ENCODE measurements at places on chromosomes 2 and 18.

DNA sequence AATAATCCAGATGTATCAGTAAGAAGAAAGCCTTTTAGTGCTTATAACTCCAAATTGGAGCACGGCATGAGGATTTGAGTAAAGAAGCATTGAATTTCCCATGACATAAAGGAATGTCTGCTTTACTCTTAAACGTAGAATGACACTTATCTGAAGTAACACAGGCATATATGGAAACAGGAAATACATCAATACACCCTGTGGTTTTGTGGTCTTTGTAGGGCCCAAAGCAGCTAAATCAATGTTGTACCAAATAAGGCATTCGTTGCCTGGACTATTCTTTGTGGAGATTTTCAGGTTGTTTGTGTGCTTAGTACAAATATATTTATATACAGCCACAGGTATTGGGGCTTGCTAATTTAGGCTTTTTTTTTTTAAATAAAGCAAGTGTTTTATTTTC, 660.5 kb downstream of the LRRTM4 start:
- DNase-seq: no peak

GRCh38 chr2:58503918-58504317, 262.8 kb upstream of the FANCL start:
- DNase-seq: no peak

DNA sequence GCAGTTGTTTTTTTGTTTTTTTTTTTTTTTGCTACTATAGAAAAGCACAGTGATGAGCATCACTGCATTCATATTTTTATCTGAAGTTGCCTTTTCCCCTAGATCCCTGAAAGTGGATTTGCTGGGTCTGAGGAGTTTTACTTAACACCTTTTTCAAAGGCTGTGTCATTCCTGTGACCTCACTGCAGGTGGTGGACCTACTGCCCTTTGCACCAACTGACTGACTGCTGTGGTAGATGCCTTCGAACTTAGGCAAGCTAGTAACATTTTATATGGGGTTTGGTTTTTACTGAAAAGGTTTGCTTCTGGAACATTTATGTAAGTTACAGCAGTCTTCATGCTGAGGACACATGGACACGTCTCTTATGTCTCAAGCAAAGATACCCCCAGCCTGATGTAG, 36.2 kb downstream of the SPTBN1 start:
- DNase-seq: no peak

DNA sequence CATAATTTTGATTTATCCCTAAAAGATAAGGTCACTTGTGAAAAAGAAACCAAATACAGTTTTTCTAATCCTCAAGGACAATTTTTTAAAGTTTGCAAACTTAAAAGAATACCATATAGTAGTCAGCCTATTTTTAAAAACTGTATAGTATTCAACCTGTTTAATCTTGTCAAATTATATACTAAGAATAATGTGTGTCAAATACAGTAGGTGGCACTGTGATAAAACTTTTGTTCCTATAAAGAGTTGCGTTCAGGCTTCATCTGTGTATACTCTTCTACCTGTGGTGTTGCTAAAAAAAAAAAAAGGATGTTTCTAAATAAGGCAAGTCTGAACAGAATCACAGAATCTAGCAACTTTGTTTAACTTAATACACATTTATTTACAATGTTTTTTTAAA, 68.6 kb downstream of the CCDC138 start:
- no peak for DNase-seq

- no peak for DNase-seq
These were observed 72.1 kb downstream of the NPAS2 start for GRCh38 chr2:100891906-100892642.

DNA sequence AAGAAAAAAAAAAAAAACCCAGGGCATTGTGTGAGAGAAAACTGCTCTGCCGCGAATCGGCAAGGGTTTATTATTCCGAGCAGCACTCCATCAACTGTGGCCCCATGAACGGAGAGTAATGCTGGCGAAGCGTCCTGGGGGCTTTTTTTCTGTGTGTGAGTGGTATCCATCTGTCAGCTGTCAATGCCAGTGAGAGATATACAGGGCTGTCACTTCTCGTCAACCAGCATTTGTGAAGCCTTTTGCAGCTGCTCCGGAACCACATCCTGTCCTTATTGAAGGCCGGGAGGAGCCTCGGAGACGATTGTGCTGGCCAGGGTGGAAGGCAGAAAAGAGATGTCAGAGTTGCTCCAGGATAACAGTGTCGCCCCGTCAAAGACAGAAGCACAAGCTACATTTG, 356.9 kb upstream of the SMIM21 start:
- DNase-seq: no peak

DNA sequence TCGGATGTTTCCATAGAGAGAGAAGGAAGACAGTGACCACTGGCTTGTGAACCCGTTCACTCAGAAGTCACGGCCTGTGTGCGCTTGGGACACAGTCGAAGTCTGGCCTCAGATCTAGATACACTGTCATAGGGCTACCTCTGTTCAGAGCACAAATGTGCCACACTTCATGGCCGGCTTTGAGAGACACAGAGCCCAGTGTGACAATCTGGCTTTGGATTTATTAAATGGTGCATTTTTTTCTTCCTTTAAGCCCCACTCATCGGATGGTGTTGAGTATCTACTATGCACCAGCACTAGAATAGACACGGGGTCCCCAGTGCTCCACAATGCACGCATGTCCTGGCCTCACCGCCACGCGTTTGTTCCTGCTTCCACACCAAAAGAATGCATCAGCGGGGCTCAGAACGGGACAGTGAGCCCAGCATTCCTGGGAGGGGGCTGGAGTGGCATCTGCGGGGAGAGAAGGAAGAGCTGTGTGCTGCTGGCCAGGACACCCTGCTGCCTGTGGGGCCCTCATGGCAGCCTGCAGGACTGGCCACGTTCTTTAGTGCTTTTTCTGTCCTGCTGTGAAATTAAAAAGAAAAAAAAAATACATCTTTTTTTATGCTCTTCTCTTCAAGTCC, 738.9 kb upstream of the SALL3 start:
- DNase-seq: no peak

GRCh38 chr2:49004036-49004626, 150.2 kb downstream of the FSHR start:
- DNase-seq: no peak

- no peak for DNase-seq
These were observed 69.2 kb downstream of the RNF152 start for GRCh38 chr18:61823595-61823994.

DNA sequence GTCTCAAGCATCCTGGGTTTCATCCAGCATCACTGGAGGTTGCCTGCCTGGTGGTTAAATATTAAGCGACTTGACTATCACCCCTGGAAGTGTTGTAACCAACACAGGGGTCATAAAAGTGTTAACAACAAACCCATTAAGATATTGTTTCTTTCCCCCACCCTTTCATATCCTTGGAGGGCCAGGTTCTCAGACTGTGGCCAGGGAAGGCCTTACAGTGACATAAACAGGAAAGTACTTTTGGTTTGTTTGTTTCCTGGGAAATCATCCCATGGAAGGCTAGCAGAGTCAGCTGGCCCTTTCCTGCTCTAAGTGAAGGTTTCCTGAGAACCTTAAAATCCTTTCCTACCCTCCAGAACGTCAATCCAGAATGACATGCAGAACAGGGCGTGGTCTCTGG, 160.9 kb downstream of the CLIP4 start:
- no peak for DNase-seq

- DNase-seq: no peak
These were observed 219.1 kb downstream of the CALCRL start for GRCh38 chr2:187228986-187229385.

DNA sequence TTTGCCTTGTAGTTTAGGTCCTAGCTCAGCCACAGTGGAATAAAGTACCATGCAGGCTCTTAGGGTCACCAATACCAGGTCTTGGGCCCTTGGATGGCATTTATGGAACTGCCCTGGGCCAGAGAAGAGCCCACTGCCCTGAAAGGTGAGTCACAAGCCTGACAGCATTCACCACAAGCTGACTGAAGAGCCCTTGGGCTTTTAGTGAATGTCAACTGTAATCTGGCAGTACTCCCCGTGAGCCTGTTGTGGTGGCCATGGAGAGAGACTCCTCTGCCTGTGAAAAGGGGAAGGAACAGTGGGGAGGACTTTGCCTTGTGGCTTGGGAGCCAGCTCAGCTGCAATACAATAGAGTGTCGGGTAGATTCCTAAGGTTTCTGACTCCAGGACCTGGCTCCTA, 1389.7 kb downstream of the DSC3 start:
- DNase-seq: no peak

GRCh38 chr2:221203125-221203524, 369.0 kb downstream of the EPHA4 start:
- DNase-seq: no peak

- no peak for DNase-seq
These were observed 74.7 kb downstream of the COPS8 start for GRCh38 chr2:237160271-237160919.

- DNase-seq: no peak
These were observed 95.6 kb upstream of the LHCGR start for GRCh38 chr2:48851161-48851560.

- DNase-seq: no peak
These were observed 41.9 kb downstream of the AGPS start for GRCh38 chr2:177434475-177434874.

GRCh38 chr2:7844414-7844965, 837.4 kb upstream of the ID2 start:
- DNase-seq: no peak

DNA sequence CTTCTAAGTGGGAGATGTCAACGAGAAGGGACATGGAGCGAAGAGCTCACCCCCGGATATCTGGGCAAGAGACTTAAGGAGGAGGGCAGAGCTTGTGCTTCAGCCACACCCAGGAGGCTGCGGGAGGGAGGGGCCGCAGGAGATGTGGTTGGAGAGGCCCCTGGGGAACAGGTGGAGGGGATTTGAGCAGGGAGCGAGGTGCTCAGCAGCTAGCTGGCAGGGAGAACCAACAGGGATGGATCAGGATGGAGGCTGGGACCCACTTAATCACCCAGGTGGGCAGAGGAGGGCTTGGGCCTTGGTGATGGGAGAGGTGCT, 78.3 kb downstream of the MBP start:
- no peak for DNase-seq

DNA sequence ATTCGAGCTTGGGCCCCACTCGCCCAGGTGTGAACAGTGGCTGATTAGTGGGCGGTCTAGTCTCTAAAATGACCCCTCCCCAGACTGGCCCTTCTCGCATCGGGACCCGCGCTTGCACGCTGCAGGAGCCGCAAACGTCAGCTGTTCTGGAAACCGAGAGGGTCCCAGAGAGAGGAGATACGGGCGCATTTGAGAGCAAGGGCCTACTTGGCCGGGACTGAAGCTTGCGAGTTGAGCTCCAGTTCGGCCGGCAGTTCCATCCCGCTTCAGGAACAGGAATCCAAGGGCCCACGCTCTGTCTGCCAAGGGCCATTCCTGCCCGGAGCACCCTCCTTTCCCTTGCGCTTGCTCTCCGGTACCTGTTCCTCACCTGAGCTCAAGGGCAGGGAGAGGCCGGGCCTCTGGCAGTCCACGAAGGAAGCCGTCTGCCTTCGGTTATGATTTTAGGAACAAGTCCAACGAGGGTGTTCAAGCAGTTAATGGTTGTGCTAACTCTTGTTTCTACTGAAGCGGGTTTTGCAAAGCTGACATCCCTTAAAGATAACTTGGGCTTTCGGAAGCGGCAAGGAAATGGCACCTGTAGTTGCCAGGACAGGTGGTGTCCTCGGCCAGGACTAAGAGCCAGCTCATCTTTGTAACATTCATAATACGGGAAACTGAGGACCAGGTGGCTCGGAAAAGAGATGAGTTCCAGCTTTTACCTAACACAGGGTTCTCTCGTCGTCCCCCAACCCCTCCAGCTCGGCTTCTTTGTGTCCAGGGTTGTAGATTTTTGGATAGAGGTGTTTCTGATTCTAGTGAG, 3.9 kb upstream of the DLX1 start:
- no peak for DNase-seq

DNA sequence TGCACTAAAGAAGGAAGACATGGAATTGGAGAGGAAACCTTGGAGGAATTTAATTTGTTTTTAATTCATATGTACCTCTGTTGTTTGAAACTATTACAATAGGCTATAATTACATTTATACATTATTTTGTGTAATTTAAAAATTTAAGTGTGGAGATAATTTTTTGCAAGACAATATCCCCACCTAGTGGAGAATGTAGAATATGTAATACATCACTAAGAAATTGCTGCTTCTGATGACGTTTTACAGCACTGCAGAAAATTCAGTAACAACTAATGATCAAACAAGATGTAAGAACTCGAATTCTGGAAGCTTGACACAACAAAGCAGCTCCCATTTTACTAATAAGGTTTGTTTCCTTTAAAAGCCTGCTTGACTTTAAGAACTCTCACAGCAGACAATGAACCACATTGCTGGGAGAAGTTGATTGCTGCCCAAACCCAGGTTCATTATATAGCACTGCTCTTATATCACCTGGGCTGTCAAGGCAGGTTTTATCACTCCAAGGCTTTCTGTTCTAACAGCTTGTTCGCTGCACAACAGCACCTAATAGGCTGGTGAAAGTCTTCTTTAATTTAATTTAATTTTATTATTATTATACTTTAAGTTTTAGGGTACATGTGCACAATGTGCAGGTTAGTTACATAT, 53.4 kb downstream of the THADA start:
- DNase-seq: peak; percentile 29

- DNase-seq: no peak
These were observed 158.8 kb downstream of the TMEFF2 start for GRCh38 chr2:192035731-192036442.

GRCh38 chr2:230160112-230160660, 59.6 kb downstream of the SP110 start:
- DNase-seq: peak; percentile 7

- DNase-seq: no peak
These were observed 29.3 kb downstream of the GPR55 start for GRCh38 chr2:230895536-230896345.

DNA sequence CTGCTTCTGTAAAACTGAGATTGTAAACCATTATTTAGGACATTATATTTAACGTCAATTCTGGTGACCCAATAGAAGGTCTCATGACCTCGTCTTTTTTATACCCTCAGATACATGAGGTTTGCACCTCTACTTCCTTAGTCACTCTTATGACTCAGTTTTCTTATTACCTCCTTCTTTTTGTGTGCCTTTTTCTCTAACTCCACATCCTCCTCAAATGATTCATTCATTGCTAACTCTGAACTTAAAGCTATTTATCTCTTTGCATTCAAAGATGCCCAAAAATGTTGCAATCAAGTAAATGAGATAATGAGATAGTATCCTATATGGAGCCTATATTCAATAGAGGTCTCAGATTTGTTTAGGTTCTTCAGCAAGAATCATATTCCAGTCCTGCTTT, 121.0 kb upstream of the KYNU start:
- DNase-seq: no peak

DNA sequence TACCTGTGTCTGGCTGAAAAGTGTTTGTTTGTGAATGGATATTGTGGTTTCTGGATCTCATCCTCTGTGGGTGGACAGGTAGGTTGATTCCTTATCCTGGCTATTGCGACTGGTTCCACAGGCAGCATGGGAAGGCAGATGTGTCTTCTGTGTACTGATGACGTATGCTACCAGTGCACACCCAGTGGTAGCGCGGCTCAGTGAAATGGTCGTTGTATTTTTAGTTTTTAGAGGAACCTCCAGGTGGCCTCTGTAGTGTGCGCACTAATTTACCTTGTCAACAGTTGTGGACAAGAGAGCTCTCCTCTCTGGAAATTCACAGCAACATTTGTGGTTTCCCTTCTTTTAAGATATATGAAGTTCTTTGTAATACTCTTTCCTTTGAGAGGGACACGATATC, 52.5 kb downstream of the CCDC74A start:
- no peak for DNase-seq

- no peak for DNase-seq
These were observed 3.3 kb upstream of the SATB2 start for GRCh38 chr2:199460846-199461710.
